ENCODE measurements at places on chromosomes 5 and 9. TPM values are rescaled to one million over a fixed set of nuclear protein-coding genes. Genes with fewer than 3 reads are reported as not detected.

The ZNF462 gene
- total RNA-seq, result 9.1 TPM

The MAT2B gene
- 74.7 TPM for total RNA-seq

The RBM22 gene
- 60.4 TPM for total RNA-seq

The SUB1 gene
- 807 TPM for total RNA-seq

The KIF27 gene
- total RNA-seq, result 7.2 TPM

GRCh38 chr5:43833961-43834360 is 231.0 kb downstream of the NNT start:
- DNase-seq, result peak; percentile 27

- DNase-seq, result no peak
Observed at GRCh38 chr5:91493086-91493485, 110.0 kb upstream of the ARRDC3 start.

DNA sequence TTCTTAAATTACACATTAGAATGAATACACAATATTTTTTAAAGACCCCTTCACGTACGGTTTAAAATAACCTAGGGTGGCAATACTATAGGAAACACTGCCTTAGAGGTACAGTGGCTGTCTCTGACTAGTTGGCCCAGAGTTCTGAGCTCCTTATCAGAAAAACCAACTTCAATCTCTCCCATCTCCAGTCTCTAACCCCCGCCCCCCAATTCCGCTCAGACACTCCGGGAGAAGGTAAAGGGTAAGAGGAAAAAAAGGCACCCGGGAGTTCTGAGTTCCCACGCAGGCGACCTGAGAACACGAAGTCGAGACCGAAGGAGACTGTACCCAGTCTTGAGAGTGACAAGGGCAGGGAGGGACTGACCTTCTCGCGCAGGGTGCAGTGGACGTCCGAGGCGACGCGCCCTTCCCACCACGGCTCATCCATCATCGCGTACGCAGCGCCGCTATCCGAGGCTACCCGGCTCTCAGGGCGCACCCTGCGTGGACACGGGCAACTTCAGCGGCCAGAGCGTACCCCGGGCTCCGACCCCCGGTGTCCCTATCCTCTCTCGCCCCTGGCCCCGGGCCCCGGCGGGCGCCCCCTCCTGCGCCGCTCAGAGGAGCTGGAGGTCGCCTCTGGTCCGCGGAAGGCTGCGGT is 752 bp downstream of the CCNJL start:
- DNase-seq, result no peak

DNA sequence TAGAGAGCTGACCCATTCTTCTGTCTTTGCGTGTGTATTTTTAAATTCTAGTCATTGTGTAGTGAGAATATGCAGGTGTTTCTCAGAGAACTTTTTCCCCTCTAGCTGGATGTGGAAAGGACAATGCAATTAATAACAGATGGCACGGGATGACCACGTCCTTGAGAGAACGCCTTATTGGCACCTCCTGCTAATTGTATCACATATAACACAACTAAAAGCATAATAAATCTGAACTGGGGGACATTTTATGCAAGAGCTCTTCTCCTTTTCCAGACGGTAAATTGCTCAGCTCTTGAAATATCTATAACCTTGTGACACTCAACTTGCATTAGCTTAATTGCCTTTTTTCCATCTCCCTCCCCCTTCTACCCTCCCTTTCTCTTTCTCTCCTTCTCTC is 62.9 kb upstream of the IZUMO3 start:
- DNase-seq, result no peak

- DNase-seq, result no peak
Observed at GRCh38 chr9:32881948-32882347, 98.6 kb downstream of the TMEM215 start.

DNA sequence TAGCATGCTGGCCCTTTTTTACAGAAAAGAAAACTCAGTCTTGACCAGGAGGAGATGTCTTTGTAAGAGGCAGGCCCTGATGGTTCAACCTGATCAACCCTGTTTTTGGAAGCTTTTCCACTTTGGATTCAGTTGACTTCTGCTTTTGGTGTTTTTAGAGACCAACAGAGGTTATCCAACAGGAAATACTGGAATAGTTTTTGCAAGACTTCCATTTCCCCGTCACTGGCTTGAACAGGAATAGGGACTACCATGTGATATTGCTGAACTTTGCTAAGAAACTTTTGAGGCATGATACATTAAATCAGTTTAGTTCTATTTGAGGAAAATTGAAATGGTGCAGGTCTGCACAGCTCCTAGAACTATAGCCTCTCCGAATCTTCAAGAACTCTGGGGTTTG is 17.1 kb upstream of the DAB2 start:
- DNase-seq, result peak; percentile 30

DNA sequence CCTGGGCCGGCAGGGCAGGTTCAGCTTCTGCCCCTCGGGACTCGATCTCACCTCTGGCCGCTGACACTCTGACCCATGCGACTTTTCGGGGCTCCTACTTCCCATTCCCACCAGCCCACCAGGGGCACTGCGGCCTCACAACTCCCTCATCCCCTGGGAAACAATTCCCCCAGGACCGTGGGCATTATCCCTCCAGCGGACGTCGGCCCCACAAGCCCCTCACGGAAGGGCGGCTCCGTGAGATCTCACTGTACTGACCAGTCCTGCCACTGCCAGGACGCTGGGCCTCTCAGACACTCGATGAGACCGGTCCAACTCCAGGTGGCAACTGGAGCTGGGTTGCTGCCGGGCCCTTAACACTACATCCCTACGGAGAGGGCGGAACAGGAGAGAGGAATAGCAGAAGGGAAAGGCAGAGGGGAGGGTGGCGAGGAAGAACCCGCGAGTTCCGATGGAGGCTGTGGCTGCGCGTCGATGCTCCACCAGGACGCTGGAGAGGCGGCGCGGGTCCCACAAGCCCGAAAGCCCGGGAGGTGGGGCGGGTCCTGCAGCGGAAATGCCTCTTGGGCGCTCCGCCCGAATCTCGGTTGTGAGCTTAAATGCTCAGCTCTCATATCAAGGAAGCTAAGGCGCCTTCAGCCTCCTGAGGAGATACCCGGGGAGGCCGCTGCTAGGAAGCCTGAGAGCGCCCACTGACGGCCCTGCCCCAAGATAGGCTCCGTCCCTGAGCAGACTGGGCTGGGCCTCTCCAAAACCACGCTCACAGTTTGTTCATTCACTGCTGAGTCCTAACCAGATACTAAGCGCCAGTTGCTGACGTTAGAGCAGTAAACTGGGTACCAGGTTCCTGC is 36.3 kb downstream of the VCP start:
- DNase-seq, result peak; percentile 64

- DNase-seq, result peak; percentile 30
Observed at GRCh38 chr5:176676361-176676824, 29.1 kb downstream of the TSPAN17 start.
